ENCODE measurements at places on chromosomes 5 and 9.

DNA sequence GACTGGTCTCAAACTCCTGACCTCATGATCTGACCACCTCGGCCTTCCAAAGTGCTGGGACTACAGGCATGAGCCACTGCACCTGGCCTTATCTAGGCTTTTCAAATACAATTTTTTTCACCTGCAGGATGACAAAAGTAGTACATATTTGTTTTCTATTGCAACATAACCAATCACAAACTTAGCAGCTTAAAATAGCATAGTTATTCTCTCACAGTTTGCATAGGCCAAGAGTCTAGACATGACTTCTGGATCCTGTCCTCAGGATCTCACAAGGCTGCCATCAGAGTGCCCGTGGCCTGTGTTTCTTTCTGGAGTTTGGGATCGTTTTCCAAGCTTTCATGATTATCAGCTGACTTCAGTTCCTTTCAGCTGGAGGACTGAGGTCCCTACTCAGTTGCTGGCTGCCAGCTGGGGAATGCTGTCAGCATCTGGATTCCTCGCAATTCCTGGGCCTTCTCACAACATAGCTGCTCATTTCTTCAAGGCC is 348.9 kb downstream of the ARHGEF28 start:
- no peak for DNase-seq

DNA sequence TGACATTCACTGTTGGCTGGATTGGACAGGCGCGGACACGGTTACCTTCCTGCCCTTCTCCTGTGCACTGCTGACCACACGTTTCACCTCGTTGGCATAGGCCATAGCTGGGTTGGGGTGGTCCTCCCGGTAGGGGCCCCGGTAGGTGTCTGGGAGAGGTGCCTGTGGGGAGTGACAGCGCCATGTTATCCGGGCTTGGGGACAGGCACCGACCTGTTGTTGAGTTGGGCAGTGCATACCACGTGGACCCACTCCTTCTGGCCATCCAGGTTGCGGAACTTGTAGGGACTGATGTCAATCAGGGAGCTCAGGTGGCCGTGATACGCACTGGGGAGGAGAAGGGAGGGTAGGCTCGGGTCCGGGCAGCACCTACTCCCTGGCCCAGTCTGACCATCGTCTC is 8.2 kb downstream of the PHYKPL start:
- no peak for DNase-seq

DNA sequence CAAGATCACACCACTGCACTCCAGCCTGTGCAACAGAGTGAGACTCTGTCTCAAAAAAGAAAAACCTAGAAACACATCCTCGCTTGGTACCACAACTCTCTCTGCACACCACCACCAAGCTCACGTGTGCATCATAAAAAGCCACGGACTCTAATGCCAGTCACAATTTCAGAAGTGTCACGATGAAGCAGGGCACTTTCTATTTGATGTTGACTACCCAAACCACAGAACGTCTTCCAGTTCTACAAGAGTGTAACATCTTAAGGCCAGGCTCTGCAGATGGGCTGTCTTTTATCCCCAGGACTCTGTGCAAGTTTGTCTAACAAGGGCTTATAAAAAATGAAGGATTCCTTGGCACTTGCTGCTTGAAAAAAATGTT is 22.9 kb downstream of the GFPT2 start:
- DNase-seq = no peak

DNA sequence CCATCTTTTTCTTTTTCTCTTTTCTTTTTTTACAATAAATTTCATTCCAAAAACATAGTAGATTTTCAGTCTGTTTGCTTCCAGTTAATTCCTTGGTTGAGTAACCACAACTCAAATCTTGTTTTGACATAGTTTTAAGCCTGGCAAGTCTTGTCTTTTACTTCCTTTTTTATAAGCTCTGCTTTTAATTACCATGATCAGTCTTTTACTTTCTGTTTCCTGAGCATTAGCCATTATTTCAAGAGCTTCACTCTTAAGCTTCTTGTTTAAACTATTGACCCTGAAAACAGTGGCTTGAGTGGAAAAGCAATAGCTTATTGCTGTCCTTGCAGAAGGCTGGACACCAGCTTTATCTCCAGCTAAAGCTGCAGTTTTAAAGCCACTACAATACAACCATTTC is 1363.3 kb downstream of the MAT2B start:
- no peak for DNase-seq

DNA sequence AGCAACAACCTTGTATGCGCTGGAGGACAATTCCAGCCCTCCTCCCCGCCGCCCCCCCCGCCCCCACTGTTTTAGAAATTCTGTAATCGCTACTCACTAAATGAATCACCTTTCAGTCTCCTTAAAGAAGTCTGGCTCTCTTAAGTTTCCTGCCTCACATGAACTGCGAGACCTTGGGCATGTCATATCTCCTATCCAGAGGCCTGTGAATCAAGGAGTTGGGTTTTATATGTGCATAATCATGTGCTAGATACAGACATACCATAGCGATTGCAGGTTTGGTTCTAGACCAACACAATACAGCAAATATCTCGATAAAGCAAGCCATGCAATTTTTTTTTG is 337 bp upstream of the DMAC1 start:
- no peak for DNase-seq

- DNase-seq = no peak
These were observed 1813.9 kb upstream of the CDH6 start for GRCh38 chr5:29379619-29380018.

DNA sequence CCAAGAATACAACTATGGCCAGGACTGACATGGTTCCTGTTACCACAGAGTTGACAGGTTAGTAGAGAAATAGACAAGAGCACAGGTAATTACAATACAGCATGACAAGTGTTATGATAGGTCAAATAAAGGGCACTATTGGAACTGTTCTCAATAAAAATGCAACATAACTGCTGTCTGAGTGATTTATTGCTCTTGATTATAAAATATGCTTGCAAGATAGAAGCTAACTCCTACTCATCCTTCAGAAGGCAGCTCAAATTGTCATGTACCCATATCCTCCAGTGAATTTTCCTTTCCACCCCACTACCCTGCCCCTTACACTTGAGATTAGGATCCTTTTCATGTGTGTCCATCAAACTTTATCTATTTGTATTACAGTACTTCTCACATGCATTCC is 35.1 kb upstream of the ATG10 start:
- no peak for DNase-seq

DNA sequence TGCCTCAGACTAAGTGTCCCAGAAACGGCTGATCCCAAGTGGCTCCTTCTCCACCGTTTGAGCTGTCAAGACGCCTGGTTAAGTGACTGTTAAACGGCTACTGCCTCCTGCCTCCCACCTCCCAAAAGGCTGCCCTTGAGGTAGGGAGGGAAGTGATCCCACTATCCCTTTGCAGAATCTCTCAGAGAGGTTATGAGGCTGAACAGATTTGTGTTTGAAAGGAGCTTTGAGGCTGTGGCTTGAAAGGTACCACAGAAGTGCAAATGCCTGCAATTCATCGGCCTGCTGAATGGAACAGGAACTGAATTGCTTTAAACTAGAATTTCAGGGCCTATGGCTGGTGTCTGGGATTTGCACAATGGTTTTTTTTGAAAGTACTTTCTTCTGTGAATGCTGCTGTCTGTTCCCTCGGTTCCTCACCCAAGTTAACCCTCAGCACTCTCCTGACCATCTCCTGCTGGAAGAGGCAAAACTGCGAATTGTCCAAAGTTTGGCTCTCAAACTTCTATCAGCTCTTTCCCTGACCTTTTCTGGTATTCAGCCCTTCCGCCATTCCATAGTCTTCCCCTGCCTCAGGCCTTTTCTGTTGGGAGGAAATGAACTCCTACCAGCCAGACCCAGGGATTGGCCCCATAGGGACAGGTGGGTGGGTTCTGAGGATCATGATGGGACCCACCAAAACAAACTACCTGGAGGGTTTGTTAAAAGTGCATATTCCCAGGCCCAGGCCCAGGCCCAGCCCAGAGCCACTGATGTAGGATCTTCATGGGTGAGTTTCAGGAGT is 453.3 kb downstream of the KDM4C start:
- DNase-seq = no peak

DNA sequence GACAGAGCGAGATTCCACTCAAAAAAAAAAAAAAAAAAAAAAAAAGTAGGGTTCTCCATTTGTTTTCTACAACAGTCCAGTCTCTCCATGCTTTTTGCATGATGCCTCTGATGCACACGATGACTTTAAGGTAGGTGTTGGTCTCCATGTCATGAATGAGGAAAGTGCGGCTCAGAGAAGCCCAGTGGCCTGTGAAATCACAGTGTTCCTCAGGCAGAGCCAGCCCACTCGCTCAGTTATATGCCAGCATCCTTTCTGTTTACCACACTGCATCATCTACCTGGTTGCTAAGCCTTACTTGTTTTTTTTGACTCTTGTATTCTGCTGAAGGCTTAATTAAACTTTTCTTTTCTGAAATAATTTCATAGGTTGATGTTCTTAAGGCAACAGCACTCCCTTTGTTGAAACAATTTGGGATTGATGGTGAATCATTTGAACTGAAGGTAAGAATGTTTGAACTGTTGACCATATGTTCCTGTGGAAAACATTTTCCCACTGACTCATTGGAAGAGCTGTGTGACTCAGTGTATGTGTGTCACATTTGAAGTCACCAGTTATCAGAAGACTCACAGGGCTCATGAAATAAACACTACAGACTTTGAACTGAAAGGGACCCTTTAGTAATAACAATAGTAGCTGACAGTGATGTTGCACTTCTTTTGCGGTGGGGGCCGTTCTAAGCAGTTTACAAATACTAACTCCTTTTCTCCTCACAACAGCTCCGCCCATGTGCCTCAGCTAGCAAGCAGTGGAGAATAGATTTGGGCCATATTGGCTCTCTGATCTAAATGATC is 40.2 kb downstream of the RCL1 start:
- DNase-seq = no peak

- no peak for DNase-seq
These were observed 58.6 kb upstream of the PPARGC1B start for GRCh38 chr5:149671544-149671943.

DNA sequence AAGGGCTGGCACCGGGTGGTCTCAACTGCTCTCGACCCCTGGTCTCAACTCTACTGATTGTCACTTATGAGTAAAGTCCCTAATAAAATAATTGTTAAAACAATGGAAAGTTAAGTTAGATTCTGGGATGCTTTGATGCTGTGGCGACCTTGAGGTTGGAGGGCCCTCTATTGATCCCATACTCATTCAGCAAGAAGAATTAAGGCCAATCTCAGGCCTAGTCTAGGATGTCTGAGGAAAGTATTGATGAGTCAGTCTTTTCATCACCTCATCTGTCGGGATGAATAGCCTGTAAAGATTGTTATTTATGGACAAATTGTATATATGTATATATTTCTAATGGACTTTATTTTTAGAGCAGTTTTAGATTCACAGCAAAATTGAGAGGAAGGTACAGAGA is 50.8 kb downstream of the WDR36 start:
- no peak for DNase-seq

DNA sequence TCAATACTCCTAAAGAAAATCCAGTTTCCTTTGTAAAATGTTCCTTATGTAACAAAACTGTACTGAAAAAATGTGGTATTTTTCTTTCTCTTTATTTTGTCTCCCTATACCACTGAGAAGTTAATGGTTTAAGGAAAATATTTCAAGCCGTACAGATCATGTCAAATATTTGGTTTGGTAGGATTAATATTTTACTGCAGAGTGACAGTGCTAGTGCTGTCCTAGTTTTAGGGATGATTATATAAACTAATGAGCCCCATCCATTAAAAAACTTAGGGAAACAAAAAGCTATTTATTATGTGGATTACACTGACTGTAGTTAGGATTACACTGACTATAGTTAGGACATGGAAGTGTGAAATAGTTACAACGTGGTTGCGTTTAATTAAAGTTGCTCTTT is 209.1 kb downstream of the CD180 start:
- DNase-seq = no peak

DNA sequence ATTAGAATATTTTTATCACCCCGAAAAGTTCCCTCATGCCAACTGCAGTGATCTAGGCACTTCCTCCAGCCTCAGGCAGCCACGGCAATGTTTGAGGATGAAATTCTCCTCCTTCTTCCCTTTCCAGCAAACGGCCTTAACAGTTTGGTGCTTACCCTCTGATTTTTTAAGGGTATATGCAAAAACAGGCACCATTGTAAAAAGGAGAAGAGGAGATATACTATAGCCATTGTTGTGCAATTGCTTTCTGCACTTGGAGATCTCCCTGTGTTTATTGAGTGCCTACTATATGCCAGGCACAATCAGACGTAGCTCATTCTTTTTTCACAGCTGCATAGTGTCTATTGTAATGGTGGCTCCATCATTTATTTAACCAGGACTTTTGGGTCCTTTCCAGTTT is 29.4 kb downstream of the GSN start:
- DNase-seq = no peak

- no peak for DNase-seq
These were observed 31.4 kb upstream of the SARDH start for GRCh38 chr9:133769511-133770075.

DNA sequence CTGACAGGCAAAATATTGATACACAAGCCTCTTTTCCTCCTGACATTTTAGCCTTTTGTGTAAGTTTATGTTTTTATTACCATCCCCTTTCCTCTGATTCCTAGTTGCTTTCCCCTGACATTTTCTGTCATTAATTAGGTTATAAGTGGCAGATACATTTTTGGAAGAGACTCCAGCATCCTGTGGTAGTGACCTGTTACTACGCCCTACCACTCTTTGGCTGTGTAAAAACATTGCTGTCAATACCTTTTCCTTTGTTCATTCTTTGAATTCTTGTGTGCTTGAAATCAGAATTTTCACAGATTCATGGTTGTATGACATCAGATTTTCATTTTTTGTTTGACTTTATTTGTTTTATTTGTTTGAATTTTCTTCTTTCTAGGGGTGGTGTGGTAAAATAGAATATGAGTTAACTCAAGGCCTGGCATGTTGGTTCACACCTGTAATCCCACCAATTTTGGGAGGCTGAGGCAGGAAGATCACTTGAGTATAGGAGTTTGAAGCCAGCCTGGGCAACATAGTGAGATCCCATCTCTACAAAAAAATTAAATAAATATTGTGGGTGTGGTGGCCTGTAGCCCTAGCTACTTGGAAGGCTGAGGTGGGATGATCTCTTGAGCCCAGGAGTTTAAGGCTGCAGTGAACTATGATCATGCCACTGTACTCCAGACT is 43.4 kb downstream of the UBE2R2 start:
- DNase-seq = no peak

DNA sequence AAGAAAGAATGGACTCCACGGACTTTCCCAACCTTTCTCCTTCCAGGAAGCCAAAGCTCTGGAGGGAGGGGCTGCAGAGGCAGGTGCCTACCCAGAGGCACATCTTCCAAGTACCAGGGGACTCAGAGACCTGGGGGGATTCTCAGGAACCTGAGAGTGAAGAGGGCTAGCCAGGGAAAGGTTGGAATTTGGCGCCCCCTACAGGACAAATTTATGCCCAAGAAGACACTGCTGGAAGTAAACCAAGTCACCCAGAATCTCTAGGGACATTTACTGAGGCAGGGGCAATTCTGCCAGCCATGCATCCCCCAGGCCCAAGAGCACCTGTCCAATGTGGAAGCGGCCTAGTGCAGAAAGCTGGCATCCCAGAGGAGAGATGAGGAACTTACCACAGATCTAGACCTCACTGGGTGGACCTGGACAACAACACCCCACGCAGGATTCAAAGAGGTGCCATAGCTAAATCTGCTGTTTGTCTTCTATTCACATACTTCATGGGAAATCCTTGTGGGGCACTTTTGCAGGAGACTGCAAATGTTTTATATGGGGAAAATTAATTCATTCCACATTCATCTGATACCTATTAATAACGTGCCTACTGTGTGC is 25.9 kb upstream of the IDNK start:
- no peak for DNase-seq
